AML-193 (cell line): ENCODE measurements at places on chromosomes 3 and 15.

DNA sequence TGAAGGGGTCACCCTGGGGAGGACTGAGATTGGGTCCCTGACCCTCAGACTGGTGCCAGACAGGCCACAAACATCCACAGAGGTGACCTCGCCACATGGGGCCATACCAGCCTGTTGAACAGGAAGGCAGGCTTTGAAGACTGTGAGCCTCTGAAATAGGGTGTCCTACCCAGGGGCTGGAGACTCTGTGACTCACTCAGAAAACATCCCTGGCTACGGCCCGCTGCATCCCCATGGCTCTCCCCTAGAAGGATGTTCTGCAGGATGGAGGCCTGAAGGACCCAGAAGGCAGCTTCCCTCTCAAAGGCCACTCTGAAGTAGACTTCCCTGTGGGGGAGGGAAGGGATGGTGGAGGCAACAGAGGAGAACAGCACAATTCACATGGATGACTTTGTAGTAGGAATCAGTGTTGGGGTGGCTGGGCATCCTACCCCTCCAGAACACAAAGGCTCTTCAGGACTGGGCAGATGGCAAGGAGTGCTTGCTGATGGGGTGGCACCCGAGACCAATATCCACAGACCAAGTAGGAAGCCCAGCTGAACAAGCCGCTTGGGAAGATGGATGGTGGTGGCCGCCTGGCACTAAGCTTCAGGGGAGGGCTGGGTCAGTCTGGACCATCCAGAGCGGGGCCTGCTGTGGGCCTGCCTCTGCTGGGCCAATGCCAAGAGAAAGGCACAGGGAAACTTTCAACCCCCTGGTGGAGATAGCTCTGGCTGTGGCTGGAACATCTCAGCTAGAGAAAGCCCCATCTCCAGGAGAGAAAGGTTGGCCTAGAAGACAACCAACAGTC lies 37.6 kb upstream of the DUSP7 start:
- DNase-seq, result no peak

- DNase-seq, result no peak
Measured at GRCh38 chr3:33392703-33393125, 47.5 kb downstream of the UBP1 start.

GRCh38 chr3:114668099-114668498 lies 374.3 kb downstream of the TIGIT start:
- no peak for DNase-seq

DNA sequence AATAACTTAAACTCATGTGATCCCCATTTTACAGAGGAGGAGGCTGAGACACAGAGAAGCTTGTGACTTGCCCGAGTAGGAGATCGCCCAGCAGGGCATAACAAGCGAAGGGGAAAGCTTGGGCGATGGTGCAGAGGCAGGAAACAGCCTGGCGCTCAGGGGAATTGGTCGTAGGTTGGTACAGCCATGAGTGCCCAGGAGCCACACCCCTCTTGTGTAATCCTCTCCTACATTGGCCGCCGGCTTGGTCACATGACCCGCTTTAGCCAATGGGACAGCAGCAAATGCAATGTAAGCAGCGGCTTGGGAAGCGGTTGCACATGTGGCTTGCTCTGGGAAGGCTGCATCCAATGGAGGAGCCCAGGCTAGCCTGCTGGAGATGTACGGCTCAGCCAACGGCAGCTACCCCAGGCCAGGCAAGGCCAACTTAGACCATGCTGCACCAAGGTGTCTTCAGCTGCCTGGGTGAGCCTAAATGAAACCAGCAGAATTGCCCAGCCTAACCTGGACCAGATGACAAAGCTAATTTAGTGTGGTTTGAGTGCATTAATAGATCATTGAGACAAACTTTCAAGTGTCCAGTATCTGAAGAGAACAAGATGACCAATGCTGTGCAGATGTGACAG lies 50.3 kb upstream of the SLC6A6 start:
- DNase-seq, result no peak

- no peak for DNase-seq
Measured at GRCh38 chr3:45409921-45410320, 21.5 kb downstream of the LARS2 start.
